CD4-positive, alpha-beta T cell treated with Interleukin-6 at 100 ng/mL for 8 hours (primary cell): ENCODE measurements at places on chromosomes 6 and 20.
A peak's percentile ranks its signal among the peaks of the same experiment; 100 is the strongest.

DNA sequence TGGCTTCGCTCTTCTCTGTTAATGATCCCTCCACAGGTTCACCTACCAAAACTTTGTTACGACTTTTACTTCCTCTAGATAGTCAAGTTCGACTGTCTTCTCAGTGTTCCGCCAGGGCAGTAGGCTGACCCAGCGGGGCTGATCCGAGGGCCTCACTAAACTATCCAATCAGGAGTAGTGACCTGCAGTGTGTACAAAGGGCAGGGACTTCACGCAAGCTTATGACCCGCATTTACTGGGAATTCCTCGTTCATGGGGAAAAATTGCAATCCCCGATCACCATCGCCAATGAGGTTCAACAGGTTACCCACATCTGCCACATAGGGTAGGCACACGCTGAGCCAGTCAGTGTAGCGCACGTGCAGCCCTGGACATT, 771.4 kb upstream of the DEFB115 start:
- DNase-seq, result no peak

DNA sequence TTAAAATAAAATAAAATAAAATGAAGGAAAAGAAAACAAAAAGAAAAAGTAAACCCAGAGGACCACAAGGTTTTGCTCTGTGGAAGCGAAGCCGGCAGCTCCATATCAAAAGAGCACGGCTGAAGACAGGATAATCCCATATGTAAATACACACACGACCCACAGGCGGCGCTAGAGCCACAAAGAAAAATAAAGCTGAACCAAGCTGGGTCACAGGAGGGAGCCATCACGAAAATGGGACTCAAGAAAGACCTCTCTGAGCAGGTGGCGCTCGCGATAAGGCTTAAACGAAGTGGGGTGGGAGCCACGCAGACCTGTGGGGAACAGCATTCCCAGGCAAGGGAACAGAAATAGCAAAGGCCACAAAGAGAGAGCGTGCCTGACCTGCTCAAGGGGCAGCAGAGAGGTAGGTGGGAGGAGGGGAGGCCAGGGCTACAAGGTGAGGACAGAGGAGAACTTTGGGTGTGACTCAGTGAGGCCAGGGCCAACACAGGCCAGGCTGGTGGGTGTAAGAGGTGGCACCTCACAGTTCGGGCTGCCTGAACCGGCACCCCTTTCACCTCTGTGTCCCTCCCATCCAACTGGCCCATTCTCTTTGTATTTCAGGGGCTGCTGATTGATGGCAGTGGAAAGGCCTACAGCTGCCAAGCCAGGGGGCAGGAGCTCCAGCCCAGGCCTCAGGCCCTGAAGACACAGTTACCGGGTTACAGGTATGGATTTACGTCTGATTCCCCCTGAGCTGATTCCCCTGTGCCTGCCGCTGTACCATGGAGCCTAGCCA, 26.0 kb downstream of the PTGIS start:
- peak; percentile 34 for DNase-seq

DNA sequence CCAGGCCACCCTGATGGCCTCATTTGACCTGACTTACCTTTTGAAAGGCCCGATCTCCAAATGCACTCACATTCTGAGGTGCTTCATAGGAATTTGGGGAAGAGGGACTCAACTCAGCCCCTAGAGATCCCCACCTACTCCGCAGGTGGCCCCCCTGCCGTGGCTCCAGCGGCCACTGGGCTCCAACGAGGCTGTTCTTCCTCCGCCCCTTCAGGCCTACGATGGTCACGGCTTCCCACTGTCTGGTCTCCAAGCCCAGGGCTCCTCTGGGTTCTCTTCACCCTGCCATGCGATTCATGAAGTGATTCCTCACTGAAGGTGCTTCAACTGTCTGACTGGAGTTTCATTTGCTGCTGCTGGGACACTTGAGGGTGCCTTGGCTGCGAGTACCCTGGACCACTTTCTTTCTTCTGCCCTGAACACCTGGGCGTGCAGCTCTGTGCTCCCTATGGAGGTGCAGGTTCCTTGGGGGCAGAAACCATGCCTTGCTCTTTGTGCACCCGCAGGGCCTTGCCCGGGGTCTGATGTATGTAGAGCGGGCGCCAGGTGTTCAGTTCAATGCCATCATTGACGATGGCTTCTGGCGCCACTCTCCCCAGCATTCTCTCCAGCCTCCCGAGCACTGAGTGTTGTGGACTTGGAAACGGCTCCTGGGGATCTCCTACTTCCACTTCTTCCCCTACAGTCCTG, 10.0 kb upstream of the DUSP22 start:
- DNase-seq, result no peak

DNA sequence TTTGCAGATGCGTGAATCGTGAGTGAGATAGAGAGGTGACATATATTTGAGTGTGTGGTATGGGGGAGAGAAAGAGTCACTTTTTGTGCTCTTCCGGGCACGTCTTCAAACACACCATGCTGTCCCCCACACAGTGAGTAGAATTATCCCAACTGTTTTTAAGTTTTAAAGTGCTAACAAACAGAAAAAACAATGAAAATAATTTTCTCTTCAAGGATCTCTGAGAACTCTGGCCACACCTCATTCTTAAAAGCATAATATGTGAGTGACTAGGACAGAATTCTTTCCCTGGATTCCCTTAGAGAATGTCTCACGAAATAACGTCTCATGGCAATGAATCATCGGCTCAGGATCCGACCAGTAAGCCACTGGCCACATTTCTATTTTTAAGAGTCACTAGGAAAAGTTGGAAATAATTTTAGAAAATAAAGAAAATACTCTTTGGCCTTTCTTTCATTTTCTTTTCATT, 235.7 kb upstream of the ZNF217 start:
- no peak for DNase-seq

DNA sequence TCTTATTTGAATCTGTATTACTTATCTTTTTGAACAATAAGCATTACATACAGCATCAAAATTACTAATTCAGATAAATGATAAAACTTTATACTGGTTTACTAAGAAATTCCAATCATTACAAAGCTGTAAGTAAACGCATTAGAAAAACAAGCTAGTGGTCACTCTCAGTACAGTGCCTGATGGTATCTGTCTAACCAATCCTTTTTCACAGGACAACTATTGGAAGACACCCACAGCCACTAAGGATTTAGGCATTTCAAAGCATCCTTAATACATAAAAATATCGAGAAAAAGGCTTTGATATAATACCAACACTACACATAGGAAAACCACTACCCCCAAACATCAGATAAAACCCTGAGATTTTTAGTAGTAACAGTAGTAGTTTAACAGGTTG, 2.6 kb downstream of the CD164 start:
- no peak for DNase-seq

GRCh38 chr6:21102624-21103023, 490.9 kb upstream of the SOX4 start:
- DNase-seq, result no peak

DNA sequence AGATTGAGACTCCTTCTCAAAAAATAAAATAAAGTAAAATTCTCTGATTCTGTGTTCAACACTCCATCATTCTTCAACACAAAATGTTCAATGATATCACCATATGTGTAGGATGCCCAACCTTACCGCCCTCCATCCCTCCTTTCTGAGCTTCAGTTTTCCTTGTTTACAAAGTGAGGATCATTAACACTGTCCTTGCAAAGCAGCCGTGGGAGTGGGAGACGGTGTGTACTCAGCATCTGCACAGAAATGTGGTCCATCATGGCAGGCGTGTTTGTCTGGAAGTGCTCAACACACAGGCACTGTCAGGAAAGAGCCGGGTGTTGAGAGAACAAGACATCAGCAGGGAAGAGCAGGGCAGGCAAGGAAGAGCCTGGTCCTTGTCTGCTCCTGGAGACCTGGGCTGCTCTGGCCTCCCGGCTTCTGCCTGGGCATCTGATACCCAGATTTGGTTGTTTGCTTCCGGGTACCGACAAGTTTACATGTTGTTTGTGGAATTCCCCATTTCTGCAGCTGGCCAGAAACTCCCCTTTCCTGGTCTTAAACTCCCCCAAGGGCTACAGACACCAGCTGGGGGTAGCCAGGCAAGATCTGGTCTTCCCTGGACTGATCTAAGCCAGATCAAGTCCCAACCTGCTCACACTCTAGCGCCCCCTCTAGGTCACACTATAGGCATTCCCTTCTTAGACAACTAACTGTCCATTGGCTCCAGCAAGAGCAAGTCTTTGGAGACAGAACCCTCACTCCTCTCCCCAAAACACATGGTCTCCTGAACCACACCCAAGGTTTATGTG, 26.7 kb upstream of the TTPAL start:
- DNase-seq, result no peak

DNA sequence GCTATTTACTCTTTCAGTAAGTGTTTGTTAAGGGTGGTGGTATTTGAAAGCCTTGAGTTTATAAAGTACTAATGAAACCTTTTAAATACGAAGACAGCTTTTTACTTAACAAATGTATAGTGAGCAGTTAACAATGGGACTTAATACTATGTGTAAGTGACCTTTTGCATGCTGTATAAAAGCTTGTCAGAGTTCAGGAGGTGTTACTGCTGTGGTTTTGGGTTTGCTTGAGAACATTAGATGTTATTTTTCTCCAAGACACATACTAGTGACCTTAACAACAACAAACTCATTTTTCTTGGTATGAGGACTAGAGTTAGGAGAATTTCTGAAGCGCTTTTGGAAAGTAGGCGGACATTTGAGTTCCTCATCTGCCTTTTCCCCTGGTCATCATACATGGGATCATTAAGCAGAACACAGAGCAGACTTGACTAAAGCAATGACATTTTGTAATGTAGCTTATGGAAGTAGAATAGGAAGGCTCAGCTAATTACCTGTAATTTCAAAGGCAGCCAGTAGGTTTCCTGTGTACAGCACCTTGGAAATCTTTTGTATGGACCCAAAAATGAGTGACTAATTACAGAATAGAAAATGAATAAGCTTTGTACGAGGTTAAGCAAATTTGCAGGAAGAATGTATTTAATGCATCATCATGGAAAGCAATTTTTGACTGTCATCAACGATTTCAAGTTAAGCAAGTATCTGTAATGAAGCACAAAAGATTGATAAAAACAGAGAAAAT, 14.1 kb downstream of the CDYL start:
- no peak for DNase-seq

DNA sequence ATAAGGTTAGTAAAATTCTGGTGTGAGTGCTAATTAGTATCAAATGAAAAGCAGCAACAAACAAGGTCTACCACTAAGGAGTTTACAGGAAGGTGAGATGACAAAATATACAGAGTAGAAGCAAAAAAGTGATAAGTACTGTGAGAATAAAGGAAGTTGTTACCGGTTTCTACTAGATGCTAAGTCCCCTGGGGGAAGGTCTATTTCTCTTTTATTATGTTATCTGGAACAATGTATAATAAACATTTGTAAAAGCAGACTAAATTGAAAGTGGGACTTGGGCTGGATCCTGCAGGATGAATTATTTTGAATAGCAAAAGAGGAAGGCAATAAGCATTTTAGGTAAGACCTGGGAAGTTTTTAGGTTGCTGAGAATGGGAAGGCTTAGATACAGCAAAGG, 158.7 kb upstream of the SLC22A16 start:
- DNase-seq, result no peak

- no peak for DNase-seq
These were observed 70.6 kb downstream of the MRPL14 start for GRCh38 chr6:44056392-44057237.

DNA sequence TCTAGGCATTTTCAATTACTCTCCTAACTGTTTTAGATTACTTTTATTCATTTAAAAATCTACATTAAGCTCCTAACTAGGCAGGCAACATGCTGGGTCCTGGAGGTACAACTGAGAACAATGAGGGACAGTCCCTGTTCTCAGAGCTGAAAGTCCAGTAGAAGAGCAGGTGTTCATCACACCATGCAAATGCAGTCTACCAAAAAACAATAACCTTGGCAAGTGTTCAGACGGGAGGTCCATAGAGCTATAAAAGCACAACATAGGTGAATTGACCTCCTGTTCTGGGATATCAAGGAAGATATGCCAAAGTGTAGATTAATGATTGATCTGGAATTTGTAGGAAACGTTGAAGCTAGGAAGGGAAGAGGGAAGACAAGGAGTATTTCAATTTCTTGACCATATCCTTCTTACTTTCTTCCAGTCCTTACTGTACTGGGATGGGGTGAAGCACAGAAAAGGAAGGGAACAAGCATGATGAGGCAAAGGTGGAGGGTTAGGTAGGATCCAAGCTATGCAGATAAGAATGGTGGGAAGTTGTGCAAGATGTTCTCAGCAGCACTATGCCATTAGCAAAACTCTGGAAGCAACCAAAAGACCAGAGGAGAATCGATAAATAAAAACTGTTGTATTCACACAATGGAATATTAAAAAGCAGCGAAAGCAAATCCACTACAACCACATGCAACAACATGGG, 485.7 kb upstream of the JARID2 start:
- no peak for DNase-seq

GRCh38 chr6:87250019-87250418, 72.4 kb upstream of the SMIM8 start:
- DNase-seq, result no peak

GRCh38 chr6:147135211-147135681, 69.0 kb upstream of the STXBP5 start:
- no peak for DNase-seq

- no peak for DNase-seq
These were observed 19.6 kb upstream of the PI16 start for GRCh38 chr6:36934901-36935300.

- no peak for DNase-seq
These were observed 3.2 kb downstream of the NT5E start for GRCh38 chr6:85453052-85453451.

GRCh38 chr20:8796088-8796660, 272.7 kb upstream of the PLCB4 start:
- DNase-seq, result no peak

GRCh38 chr6:101544286-101544685, 150.8 kb downstream of the GRIK2 start:
- DNase-seq, result no peak

- DNase-seq, result no peak
These were observed 43.6 kb downstream of the SOBP start for GRCh38 chr6:107533415-107534059.

GRCh38 chr20:40778894-40779496, 90.0 kb upstream of the MAFB start:
- DNase-seq, result no peak

GRCh38 chr6:108921547-108922361, 73.5 kb downstream of the ARMC2 start:
- DNase-seq, result no peak

DNA sequence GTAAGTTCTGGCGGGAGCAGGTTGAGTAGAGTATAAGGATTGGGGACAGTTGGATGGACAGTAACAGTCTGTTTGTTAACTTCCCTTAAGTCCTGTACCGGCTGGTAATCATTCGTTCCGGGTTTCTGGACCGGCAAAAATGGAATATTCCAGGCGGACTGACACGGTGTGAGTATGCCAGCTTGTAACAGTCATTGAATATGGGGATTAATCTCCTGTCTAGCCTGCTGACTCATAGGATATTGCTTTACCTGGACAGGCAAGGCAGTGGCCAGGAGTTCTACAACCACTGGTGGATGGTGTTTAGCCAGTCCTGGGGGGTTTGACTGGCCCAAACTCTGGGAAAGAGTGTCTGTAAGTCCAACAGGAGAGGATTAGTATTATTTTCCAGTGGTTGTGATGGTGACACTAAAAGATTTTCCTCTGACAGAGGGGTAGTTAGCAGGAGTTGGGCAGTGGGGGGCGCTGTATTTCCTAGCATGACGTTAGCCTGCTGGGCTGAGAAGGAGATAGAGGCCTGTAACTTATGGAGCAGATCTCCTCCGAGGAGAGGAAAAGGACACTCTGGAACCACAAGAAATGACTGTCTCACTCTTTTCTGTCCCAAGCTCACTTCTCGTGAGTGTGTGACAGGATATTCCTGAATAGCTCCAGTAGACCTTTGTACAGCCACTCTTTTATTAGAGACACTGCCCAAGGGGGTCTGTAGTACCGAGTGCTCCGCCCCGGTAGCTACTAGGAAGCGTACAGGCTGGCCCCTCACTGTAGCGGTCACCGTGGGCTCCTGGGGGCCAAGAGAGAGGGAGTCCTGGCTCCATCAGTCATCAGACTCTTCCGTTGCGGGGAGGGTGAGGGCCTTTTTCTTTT, 152.2 kb downstream of the TRIM27 start:
- DNase-seq, result no peak
